ENCODE measurements at places on chromosomes 6 and 20.

DNA sequence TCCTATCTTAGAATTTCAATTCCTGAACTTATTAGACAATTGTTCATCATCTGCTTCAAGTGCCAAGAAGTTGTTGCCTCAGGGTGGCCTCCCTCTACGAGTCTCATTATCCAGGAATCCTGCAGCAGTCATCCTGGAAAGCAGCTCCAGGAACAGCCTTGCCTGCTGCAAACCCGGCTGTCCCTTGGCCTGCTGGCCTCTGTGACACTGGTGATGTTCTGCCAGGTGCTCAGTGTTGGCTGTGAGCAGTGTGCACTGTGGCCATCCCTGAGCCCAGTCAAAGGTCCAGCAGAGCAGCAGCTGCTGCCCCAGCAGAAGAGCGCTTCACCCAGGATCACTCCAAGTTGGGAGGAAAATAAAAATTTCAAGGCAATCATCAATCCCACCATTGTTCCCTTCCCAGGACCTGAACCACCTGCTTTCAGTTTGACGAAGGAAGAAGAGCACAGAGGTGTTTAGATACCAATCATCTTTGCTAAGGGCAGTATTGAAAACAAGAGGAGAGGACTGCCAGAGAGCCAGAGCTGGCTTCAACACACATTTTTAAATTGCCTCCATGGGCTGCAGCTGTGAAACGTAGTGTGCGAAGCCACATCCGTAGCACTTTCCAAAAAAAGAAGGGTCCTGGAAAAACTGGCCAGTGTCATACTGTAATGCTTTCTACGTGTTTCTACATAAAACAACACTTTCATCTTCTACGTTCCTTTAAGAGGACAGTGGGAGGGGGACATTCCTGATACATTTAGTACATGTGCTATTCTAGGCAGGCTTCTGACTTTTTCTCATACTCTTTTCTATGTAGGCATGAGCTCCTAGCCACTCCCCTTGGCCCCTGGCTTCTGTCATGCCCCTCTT, 7.2 kb upstream of the FAM50B start:
- no peak for DNase-seq

GRCh38 chr6:139612135-139612465, 237.7 kb upstream of the CITED2 start:
- DNase-seq: no peak

- no peak for DNase-seq
These were observed 58.9 kb upstream of the SGK1 start for GRCh38 chr6:134376785-134377184.

DNA sequence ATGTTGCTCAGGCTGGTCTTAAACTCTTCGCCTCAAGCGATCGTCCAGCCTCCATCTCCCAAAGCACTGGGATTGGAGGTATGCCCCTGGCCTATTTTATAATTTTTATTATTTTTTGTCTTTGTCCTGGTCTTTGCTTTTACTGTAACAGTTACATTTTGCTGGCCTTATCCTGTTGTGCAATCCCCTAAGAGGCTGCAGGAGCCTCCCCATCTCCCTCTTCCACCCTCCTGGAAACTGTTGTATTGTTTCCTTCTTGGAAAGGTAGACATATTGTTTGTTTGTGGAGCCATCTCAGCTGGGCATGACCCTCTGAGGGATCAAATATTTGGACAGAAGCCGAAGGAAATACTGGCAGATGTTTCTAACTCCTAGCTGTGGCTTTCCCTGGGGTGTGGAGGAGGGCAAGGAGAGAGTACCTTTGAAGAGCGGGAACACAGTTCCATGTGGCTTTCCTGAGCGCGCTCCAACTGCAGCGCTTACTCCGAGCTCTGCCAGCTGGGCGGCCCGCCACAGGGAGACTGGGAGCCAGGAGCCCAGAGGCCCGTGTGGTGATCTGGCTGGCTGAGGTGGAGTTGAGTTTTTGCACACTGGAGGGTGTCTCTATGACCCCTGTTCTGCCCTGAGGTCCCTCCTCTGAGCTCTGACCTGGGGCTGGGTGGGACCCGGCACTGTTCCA, 4.9 kb downstream of the MAPK13 start:
- no peak for DNase-seq

DNA sequence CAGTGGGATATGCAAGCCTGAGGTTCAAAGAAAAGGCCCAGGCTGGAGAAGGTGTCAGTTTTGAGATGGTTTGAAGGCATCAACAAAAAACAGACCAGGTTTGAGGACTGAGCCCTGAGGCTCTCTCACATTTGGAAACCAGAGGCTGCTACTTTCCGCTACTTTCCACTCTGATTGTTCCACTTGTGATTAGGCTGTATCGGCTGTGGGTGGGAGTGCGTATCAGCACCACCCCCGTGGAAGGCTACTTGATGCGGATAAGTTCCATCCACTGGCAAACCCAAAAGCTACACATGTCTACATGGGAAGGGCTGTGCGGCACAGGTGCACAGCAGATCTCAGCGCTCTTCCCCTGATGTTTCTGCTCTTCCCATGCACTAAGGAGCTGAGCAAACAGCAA, 198.7 kb downstream of the GMPR start:
- no peak for DNase-seq
